ENCODE measurements at places on chromosomes 16 and 17. TPM values are rescaled to one million over a fixed set of nuclear protein-coding genes. Genes with fewer than 3 reads are reported as not detected.

The CHST4 gene
- not detected for total RNA-seq

The CALB2 gene
- 1.7 TPM for total RNA-seq

The ZNF750 gene
- not detected for total RNA-seq

The PRR15L gene
- total RNA-seq: not detected

The TAF1C gene
- 19.0 TPM for total RNA-seq

The P2RX1 gene
- 4.8 TPM for total RNA-seq

The HIGD1B gene
- not detected for total RNA-seq

The ZNF594 gene
- total RNA-seq: 7.8 TPM

The TBC1D26 gene
- total RNA-seq: 0.18 TPM

The TERB1 gene
- total RNA-seq: not detected
